Right cardiac atrium (tissue), 5 donors: ENCODE measurements at places on chromosomes 7 and 10. TPM values are rescaled to one million over a fixed set of nuclear protein-coding genes. Genes with fewer than 3 reads are reported as not detected.

Gene BTBD16
- 0.11 TPM for total RNA-seq

Gene SLC16A12
- 3.3 TPM for total RNA-seq

- DNase-seq: no peak
These were observed 421.3 kb downstream of the GFRA1 start for GRCh38 chr10:115851695-115852094.

DNA sequence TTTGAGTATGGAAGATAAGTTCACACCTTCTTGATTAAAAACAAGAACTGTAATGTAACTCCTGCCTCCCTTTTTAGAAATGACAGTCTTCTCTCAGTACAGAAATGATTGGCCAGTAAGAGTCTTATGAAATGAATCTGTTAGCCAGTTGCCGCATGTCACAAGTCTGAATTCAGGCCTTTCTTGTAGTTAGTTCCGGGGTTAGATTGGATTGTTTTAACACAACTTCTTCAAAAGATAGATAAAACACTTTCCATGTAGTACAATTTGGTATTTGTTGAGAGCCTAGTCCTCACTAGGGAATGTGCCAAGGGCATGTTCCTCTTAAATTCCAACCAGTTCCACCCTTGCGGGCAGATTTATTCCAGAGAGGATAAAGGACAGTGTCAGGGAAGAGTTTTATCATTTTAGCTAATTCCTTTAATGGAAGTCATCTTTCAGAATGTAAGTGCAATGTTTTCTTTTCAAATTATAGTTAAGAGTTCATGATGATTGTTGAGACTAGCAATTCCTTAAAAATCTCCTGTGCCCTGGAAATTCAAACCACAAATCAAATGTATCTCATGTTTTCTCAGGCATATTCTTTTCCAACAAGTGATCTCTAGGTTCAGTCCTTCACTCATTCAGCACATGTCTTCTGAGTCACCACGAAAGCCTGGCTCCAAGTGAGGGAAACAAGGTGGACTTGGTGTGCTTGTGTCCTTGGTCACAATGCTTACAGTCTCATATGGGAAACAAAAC lies 4.1 kb downstream of the FHIP2A start:
- DNase-seq: no peak
